D341Med (cell line): ENCODE measurements at places on chromosomes 3 and 15.
A peak's percentile ranks its signal among the peaks of the same experiment; 100 is the strongest.

GRCh38 chr3:119632216-119632615 lies 28.2 kb downstream of the POPDC2 start:
- DNase-seq: no peak

GRCh38 chr3:135310317-135310716 lies 515.3 kb downstream of the EPHB1 start:
- no peak for DNase-seq

DNA sequence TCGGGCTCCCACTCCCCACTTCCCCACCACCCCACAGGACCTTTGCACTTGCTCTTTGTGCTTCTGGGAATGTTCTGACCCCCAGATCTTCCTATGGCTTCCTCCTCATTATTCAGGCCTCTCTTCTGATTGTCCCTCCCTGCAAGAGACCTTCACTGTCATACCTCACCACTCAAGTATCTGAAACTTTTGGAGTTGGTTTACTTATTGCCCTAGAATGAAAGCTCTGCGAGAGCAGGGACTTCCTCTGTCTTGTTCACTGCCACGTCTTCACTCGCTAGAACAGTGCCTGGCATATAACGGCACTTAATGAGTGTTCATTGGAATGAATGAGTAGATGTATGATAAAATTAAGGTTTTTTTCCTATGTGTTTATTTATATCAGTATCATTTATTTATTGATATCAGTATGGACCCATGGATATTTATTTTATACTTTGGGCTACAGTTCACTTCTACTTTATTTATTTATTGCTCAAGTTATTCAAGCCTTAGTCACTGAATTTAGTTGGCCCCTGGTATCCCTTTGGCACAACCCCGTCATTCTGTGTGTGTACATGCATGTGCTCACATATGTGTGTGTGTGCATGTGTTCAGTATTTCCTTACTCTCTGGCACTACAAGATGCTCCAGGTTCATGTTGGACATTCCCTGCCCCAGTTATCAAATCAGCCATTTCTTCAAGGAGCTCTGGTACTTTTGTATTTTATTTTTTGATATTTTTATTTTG lies 197.6 kb downstream of the THSD4 start:
- DNase-seq: no peak

- DNase-seq: no peak
These were observed 219.3 kb upstream of the TTC14 start for GRCh38 chr3:180382638-180383180.

- no peak for DNase-seq
These were observed 60.9 kb downstream of the MGLL start for GRCh38 chr3:127761441-127761801.

- no peak for DNase-seq
These were observed 150.7 kb downstream of the TMCO5A start for GRCh38 chr15:38085114-38085513.

DNA sequence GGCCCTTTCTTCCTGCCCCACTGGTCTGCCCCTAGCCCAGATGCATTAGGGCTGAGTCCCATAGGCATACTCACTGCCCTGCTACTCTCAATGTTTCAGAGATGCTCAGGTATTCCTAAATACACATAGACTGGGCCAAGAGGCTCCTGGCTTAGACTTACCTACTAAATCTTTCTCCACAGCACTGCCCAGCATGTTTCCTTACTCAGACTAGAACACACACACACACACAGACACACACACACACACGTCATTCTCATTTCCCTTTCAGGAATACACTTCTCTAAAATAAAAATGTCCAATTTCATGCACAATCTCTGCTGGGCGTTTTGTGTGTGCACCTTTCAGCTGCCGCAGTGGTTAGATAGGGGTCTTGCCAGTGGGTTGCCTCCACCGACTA lies 175.7 kb downstream of the FAM43A start:
- DNase-seq: no peak

GRCh38 chr3:136584728-136585127 lies 167.4 kb downstream of the STAG1 start:
- DNase-seq: no peak

DNA sequence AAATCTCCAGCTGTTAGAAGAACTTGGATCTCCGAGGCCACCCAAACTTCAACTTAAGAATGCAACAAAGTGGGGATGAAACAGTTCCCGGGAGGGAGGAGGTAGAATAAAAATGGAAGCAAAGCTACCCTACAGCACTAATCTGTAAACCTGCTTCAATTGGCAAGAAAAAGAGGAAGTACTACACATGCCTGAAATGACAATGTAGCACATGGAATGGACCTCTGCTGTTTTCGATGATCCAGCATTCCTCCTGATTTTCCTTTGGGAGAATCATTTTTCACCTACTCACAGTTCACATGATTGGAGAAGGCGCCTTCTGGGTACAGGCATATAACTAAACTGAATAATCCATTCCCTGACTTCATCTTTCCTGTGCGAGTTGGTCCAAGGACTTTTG lies 1081.5 kb downstream of the FHIT start:
- no peak for DNase-seq

GRCh38 chr3:13870902-13871301 lies 9.0 kb downstream of the WNT7A start:
- no peak for DNase-seq

DNA sequence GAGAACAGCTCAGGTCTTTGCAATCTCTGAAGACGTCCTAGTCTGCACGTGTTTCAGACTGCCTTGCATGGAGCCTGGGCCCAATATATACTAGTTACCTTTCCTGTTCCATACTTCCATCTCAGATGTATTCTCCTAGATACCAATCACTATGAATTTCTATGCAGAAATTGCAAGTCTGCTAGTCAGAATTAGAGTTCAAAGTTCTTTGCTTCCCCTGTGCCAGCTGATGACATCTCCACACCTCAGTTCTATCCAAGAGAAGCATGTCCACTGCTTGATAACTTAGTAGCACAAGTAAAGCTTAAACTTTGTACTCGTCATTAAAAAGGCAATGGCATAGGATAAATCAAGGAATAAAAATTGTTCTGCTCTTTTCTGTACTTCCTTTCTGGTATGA lies 133.6 kb upstream of the PLXND1 start:
- no peak for DNase-seq

DNA sequence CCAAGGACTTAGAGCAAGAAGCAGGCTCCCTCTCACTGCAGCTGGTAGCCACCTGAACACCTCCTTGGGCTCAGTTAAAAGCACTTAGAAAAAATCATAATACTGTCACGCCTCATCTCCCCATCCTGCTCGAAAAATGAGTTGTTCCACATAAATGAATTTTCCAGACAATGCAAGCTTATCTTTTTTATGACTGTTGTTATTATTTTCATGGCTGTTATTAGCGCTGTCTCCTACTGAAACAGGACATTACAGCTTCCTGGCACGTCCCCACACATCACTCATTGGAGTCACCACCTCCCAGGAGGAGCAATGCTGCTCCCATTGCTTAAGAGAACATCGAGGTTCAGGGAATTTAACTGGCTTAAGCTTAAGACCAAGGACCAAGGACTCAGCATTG lies 26.5 kb downstream of the CCDC33 start:
- DNase-seq: no peak

DNA sequence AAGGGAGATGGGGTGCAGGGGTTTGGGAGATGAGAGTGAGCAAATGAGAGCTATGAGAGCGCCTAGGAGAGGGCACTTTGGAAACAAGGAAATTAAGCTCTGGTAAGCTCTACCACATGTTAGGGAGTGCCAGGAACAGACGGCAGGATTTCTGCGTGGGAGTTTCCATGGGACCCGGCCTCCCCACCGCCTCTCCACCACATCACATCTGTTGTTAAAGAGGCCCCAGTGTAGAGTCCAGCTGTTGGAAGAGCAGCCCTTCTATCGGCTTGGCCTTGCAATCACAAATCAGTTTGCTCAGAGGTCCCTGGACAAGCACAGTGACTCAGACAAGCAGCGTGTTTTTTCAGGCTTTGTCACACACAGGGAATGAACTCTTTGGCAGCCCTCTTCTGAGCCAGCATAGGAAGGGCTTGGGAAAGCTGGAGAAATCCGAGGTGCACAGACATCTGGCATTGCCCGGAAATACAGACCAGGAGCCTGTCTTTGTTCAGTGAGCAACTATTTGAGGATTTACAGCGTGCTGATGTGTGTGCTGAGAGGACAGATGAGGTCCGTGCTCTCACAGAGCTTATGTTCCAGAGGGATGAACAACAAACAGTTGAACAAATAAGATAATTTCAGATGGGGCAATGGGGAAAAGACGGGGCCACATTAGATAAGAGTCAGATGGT lies 370.6 kb upstream of the PROK2 start:
- peak; percentile 66 for DNase-seq
